ENCODE measurements at places on chromosomes 1 and 21. TPM values are rescaled to one million over a fixed set of nuclear protein-coding genes. Genes with fewer than 3 reads are reported as not detected.

Gene LCE3C
- polyA plus RNA-seq = not detected

GRCh38 chr1:65254320-65255034 is 54.9 kb upstream of the DNAJC6 start:
- DNase-seq = peak; percentile 92

- DNase-seq = no peak
These were observed 129.8 kb downstream of the ZSCAN20 start for GRCh38 chr1:33602271-33602670.

- DNase-seq = peak; percentile 97
These were observed at the start of gene GPR157 for GRCh38 chr1:9128520-9129265. GPR157 (minus strand) TSS chr1:9129102; CDS start chr1:9129027, 75 bp downstream.

GRCh38 chr1:239872626-239873025 is 219.1 kb upstream of the FMN2 start:
- DNase-seq = no peak

Gene BNIPL
- polyA plus RNA-seq = 0.41 TPM

Gene OLIG2
- not detected for polyA plus RNA-seq

Gene FCRL6
- polyA plus RNA-seq = 0.11 TPM

GRCh38 chr1:165898837-165899236 is 71.4 kb downstream of the UCK2 start:
- DNase-seq = no peak

GRCh38 chr1:63611231-63611630 is 18.0 kb downstream of the PGM1 start:
- no peak for DNase-seq

Gene AKR7A2
- polyA plus RNA-seq = 25.9 TPM

DNA sequence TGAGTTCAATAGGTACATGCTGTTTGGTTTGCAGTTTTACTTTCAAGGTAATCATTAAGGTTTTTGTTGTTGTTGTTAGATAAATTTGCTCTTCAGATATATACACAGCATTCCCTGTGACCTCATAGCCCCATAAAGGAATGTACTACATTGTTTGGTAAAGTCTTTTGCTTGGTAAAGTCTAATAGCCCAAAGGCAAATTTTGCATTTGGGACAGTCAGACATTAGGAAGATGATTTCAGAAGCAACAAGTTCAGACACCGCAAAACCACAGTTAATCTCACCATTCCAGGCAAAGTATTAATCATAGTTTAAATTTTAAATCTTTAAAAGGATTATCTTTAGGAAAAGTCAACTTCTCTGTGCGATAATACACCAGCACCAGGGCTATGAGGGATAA is 32.6 kb upstream of the PYHIN1 start:
- no peak for DNase-seq

Gene OR2AK2
- polyA plus RNA-seq = not detected

DNA sequence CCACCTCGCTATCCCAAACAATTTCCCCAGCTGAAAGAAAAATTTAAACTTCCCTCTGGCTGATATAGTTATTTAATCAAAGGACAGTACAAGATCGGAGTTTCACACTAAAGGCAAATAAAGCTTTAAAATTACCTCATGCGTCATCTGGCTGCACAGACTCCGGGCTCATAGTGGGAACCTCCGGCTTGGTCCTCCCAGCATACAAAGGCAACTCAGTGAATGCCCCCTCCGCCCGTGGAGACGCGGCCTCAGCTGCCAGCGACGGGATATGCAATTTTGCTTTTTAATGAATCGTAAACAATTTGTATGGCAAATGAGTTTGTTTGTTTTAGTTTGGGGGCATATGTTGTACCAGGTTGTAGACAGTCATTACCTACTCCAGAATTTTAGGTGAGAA is 214.6 kb upstream of the NFIA start:
- DNase-seq = peak; percentile 52

GRCh38 chr1:37477198-37477931 is 3.0 kb downstream of the ZC3H12A start:
- no peak for DNase-seq

DNA sequence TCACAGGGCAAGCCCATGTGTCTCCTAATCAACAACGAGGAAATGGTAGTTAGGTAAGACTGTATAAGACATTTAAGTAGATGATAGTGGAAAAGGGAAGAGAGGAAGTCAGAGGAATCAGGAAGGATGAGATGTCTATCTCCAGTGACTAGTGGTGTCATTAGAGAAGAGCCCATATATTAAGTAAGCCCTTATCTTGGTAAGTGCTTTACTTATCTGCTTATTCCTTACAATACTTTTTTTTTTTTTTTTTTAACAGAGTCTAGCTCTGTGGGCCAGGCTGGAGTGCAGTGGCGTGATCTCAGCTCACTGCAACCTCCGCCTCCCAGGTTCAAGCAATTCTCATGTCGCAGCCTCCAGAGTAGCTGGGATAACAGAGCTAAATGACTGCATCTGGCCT is 29.5 kb downstream of the RNF11 start:
- no peak for DNase-seq

DNA sequence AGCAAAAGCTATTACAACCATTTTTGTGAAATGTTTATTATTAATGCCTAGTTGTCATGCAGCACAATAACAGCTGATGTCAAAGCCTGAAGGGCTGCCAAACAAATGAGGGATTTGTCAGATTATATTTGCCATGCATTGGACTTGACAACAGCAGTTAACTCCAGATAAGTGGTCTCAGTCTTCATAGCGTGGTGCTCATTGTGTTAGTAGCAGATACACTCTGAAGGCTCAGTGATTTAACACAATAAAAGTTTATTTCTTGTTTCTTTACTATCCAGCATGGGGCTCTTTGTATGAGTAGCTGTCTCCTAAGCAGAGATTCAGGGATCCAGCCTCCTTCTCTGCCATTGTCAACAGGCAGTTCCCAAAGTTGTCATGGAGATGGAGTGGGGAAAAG is 76.0 kb upstream of the PTGFRN start:
- no peak for DNase-seq

DNA sequence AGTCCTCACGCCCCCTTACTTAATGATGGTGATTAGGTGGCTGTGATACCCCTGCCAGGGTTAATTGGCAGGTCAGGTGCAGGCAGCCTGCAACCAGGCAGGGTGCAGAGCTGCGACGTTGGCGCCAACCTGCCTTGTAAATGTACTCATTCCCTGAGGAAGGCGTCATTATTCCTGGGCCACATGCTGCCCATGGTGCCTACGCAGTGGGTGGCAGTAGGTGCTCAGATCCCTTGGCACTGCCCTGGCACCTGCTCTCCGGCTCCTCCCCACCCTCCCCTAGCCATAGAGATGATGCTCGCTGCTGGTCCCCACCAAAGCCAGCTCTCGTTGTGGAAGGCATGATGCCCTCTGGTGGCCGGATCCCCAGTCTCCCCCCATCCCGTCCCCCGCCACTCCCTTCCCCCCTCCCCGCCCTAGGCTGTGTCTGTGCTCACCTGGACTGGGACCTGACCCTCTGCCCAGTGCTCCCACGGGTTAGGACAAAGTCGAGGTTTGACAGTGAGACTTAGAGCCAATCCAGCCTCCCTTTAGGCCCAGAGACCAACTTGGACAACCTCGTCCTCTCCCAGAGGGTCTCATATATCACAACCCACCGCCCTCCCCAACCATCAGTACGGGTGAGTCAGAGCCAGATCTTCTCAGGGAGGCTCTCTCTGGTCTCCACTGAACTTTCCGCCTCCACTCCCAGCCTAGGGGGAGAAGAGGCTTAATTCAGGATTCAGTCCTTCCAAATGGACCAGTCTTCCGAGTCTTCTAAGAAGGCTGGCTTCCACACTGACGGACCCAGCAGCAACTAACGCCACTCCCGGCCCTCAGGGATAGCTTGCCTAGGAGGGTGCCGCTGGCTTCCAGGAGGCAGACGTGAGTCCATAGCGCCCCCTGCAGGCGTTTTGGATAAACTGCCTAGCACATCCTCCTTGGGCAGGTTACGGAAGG is 5.7 kb downstream of the KRTCAP2 start:
- DNase-seq = peak; percentile 92

DNA sequence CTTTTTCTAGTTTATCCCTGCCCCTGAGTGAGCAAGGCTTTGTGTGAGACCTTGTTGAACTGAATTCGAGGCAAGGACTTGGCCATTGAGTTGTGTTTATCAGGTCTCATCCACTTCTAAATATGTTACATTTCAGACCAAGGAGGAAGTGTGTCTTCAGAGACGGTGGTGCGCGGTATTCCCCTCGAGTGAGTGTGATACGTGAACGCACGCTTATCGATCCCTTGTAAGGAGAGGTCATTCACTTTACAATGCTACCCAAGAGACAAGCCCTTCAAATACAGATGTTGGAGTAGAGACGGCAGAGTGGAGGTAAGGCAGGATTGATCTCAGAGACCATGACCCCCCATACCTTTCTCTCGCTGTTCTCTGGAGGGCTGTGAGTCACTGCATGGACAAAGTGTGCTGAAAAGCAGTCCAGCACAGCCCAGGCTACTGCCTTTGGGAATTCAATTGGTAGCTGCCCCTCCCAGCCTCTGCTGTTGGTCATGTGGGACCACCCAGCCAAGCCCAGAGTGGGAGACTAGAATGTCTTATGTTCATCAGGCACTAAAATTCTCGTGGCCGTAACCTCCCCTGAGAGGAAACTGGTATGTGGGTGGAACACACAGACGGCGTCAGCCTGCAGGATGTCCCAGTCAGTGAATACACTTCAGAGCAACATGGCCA is 16.3 kb upstream of the MTARC1 start:
- DNase-seq = no peak
